Dorsolateral prefrontal cortex (tissue), 122 donors: ENCODE measurements at places on chromosomes 13 and 19.

- no peak for DNase-seq
Measured at GRCh38 chr19:16216744-16217670, 19.3 kb downstream of the AP1M1 start.

- no peak for DNase-seq
Measured at GRCh38 chr19:45215391-45216191, 29.6 kb downstream of the EXOC3L2 start.

- no peak for DNase-seq
Measured at GRCh38 chr13:67204764-67205163, 25.4 kb downstream of the PCDH9 start.

DNA sequence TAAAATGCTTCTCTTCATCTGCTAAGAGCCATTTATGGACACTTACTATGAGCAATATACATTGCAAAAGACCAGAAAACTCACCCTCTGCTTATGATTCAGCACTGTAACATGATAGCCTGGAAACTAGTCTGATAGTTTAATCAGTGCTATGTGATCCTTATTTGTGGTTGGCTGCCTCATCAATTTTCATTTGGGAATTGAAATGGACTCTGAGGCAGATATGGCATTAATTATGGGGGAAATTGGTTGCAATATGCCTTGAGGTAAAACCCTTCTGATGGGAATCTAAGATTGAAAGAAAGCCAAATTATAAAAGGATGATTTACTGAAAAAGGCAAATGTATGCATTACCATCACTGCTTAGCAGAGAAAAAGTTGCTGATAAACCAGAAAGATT is 33.5 kb downstream of the FAM216B start:
- DNase-seq: no peak

DNA sequence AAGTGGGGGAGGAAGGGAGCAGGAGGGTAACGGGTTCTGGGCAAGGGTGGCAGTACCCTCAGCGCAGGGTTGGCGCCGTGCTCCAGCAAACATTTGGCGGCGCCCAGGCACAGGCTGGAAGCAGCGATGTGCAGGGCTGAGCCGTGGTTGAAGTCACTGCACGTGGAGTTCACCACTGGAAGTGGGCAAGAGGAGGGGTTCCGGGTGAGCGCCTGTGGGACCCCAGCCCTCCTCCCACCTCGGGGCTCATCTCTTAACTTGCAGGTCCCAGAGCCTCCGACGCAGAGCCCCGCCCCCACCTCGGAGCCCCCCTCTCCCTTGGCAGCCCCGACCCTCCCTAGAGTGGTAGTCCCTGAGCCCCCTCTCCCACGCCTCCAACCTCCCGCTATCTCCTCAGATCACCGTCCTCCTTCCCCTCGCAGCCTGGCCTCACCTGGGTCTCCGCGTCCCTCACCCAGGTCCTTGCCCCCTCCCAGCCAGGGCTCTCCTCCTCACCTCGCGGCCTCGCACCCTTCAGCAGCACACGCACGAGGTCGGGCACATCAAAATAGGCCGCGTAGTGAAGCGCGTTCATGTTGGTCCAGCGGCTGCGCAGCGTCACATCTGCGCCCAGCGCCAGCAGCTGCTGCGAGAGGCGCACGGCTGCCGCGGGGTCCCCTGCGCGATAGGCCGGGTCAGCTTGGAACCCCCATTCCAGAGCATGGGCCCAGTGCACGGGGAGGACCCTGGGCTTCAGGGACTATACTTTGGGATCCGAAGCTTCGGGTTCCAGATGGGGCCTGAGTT is 6.4 kb downstream of the CLIP3 start:
- DNase-seq: no peak

DNA sequence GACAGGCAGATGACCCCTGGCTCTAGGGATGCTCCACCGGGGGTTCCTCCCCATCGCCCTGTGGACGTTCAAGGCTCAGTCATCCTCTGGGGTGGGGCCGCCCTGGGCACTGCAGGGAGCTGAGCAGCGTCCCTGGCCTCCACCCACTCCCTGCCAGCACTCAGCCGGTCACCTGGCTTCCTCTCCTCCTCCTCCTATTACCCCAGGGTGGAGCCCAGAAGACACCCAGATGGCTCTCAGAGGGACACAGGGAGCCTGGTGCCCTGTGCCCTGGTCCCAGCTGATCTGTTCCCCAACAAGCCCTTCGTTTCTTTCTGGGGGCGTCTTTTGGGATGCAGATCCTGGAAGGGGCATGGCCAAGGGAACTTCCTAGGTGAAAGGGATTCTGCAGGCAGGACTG is 3.7 kb upstream of the MKNK2 start:
- no peak for DNase-seq

GRCh38 chr13:23842406-23842805 is 46.8 kb downstream of the MIPEP start:
- DNase-seq: no peak

- DNase-seq: no peak
Measured at GRCh38 chr19:8488365-8488764, 14.1 kb downstream of the PRAM1 start.

DNA sequence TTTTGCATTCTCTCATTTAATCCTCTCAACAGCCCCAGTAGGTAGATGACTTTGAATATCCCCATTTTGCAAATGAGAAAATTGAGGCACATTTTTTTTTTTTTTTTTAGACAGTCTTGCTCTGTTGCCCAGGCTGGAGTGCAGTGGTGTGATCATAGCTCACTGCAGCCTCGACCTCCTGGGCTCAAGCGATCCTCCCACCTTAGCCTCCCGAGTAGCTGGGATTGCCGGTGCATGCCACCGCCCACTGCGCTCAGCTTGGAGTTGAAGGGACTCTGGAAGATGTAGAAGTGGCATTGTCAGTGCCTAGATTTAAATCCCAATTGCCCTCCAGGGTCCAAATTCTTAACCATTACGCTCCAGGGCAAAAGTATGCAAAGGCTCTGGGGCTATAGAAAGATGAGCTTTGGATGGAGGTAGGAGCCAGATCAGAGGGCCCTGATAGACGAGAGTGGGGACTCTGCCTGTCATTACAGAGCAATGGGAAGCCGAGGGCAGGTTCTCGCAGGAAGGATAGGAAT is 813 bp upstream of the MCOLN1 start:
- DNase-seq: no peak

DNA sequence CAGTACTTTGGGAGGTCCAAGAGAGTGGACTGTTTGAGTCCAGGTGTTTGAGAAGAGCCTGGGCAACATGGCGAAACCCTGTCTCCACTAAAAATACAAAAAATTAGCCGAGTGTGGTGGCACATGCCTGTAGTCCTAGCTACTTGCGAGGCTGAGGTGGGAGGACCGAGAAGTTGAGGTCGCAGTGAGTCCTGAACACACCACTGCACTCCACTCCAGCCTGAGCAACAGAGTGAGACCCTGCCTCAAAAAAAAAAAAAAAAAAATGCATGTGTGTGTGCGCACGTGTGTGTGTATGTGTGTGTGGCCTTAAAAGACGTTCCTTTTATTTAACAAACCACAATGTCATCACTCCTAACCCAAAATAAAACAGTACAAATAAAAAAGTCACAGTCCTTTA is 62.6 kb downstream of the MAP4K1 start:
- DNase-seq: no peak

DNA sequence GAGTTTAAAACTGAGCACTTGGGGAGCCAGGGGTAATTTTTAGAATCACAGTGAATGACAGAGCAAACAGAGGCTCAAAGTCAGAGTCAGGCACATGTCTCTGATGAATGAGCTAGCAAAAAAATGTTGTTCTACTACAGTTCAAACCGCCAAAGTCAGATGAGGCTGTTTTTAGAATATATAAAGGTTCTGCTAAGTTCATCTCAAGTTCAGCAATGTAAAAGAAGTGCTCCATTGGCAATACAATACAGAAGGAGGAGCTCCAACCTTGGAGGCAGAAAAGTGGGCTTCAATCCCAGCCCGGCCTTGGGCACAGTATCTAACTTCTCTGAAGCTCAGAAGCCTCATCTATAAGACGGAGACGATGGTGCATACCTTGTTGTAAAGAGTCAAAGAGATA is 70.1 kb upstream of the IPO5 start:
- DNase-seq: no peak

DNA sequence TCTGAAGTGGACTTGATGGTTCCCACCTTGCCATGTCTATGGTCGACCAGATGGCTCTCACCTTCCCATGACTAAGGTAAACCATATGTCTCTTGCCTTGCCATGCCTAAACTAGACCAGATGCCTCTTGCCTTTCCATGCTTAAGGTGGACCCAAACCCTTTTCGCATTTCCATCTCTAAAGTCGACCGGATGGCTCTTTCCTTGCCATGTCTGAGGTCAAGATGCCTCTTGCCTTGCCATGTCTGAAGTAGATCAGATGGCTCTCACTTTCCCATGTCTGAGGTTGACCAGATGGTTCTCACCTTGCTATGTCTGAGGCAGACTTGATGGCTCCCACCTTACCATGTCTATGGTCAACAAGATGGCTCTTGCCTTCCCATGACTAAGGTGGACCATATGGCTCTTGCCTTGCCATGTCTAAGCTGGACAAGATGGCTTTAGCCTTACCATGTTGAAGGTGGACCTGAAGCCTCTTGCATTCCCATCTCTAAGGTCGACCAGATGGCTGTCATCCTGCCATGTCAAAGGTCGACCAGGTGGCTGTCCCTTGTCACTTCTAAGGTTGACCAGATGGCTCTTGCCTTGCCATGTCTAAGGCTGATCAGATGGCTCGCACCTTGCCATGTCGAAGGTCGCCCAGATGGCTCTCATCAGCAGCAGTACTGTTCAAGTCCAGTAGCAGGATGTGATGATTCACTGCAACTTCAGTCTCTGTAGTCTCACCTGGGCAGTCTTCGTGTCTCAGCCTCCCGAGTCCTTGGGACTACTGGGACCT is 1439.4 kb downstream of the UQCRFS1 start:
- DNase-seq: no peak

DNA sequence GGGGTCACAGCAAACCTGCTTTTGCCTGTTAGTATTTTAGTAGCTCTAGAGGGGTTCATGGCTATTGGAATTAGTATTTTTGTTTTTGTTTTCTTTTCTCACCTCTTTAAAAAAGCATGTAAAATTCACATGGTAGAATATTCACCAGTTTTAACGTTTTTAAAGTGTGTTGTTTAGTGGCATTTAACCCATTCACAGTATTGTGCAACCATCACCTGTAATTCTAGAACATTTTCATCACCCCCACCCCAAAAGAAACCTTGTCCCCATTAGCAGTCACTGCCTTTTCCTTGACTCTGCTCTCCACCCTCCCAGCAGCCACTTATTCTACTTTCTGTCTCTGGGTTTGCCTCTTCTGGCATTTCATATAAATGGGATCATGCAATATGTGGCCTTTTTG is 39.8 kb downstream of the GATAD2A start:
- no peak for DNase-seq

DNA sequence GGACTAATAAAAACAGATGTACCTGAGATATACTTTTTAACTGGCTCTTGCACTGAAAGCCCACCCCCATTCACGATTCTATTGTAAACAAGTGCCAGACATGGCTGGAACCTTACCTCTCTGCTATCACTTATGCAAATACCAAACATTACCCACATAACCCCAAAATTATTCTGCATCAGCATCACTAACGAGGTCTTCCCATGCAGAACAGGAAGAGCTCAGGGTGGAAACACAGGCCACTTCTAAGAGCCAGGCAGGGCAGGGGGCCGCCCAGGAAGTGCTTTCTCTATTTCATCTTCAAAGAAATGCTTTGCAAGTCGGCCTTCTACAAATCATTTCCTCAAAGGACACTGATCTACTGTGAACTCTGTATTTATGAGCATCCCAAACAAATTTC is 7.3 kb downstream of the IRS2 start:
- no peak for DNase-seq

DNA sequence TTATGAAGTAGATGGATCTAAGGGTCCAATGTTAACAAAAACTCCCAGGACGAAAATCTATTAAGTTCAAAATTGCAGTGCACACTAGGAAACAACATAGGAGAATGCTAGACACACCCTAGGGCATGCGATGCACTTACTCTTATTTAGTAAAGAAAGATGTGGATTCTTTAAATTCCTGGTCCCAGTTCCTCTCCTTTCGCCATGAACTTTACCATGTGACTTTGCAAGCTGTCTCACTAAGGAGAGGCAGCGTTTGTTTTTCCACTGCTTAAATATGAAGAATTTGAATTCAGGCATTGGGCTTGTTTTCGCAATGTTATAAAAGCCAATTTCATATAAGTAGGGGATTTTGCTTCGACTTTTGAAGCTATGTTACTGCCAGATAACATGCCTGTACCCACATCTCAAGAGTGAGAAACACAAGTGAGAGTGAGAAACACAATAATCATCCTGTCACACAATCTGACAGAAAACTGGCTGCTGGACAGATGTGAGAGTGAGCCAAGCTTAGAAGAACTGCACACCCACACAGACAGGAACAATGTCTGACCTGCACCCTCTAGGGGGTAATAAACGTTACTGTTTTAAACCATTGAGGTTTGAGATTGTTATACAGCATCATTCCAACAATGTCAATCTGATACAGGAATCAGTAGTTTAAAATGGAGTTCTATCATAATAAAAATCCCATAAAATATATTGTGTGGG is 1308.4 kb downstream of the SLITRK5 start:
- no peak for DNase-seq

GRCh38 chr13:28655561-28655960 is 3.4 kb upstream of the POMP start:
- DNase-seq: no peak

GRCh38 chr13:44191504-44192171 is 182.0 kb upstream of the SERP2 start:
- no peak for DNase-seq

GRCh38 chr19:50195224-50195623 is 8.2 kb upstream of the MYH14 start:
- DNase-seq: no peak

- DNase-seq: no peak
Measured at GRCh38 chr13:79901336-79901735, 420.4 kb downstream of the NDFIP2 start.

GRCh38 chr13:45678282-45678681 is 23.8 kb upstream of the CBY2 start:
- no peak for DNase-seq

DNA sequence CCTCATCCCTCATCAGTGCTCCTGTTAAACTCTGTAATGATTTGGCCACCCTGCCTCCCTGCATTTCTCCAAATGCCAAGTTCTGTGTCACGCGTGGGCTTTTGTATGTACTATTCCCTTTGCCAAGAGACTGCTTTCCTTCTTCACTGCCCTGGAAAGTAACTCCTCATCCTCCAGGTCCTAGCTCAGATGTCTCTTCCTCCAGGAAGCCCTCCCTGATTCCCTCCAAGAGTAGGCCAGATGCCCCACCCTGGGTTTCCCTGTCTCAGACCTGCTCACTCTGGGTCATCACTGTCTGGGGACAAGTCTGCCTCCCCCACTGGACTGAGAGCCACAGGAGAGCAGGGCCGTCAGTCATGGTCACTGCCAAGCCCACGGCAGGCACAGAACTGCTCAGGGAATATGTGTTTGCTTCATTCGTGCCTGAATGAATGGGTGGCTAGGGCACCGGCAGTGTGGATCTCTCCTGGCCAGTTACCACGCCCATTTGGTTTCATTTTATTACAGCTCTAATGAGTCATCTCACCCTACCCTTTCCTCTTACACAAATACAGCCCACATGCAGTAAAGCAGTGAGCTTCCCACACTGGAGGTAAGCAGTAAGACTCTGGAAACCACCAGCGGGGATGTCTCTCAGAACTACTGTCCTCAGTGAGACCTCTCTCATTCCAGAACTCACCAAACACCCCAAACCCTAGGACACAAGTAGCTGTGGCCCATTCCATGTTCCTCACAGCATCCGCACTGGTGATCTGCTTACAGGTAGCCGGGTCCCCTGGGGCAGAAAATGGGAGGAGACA is 12.1 kb upstream of the GPR4 start:
- DNase-seq: no peak
